Hematopoietic multipotent progenitor cell treated with erythropoietin and hydrocortisone succinate and interleukin-3 and kit ligand, for 6 days (in vitro differentiated cells): ENCODE measurements at places on chromosomes 6 and 20.

DNA sequence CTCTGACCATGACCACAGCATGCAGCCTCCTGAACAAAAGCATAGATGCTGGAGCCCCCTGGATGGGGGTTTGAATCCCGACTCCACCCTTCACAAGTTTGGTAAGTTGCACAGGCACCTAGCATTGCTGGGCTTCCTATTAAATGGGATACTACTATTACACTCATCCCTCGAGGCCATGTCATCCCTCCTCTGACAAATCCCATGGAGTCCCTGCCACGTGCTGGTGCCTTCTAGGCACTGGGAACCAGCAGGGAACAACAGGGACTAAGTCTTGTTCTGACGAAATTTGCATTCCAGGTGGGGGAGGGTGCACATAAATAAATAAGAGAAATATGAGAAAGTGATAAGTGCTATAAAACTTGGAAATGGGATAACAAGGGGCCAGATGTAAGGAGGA, 15.3 kb upstream of the SIRPA start:
- no peak for DNase-seq

- DNase-seq = peak; percentile 74
Measured at GRCh38 chr20:49888212-49889000, 26.9 kb downstream of the SPATA2 start.

- no peak for DNase-seq
Measured at GRCh38 chr6:2861060-2861821, 19.6 kb upstream of the SERPINB1 start.

- peak; percentile 74 for DNase-seq
Measured at GRCh38 chr6:108497883-108498282, 62.8 kb upstream of the FOXO3 start.

DNA sequence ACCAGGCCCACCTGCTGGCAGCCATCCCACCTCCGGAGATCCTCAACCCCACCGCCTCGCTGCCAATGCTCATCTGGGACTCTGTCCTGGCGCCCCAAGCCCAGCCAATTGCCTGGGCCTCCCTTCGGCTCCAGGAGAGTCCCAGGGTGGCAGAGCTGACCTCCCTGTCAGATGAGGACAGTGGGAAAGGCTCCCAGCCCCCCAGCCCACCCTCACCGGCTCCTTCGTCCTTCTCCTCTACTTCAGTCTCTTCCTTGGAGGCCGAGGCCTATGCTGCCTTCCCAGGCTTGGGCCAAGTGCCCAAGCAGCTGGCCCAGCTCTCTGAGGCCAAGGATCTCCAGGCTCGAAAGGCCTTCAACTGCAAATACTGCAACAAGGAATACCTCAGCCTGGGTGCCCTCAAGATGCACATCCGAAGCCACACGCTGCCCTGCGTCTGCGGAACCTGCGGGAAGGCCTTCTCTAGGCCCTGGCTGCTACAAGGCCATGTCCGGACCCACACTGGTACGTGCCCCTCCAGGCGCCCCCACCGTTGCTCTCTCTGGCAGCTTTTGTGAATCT, 1.1 kb downstream of the SNAI1 start:
- DNase-seq = no peak

- no peak for DNase-seq
Measured at GRCh38 chr6:99521633-99522151, 6.5 kb upstream of the USP45 start.

GRCh38 chr6:76381612-76382011, 309.1 kb upstream of the IMPG1 start:
- no peak for DNase-seq

GRCh38 chr6:113888956-113889630, 31.9 kb downstream of the MARCKS start:
- DNase-seq = no peak

DNA sequence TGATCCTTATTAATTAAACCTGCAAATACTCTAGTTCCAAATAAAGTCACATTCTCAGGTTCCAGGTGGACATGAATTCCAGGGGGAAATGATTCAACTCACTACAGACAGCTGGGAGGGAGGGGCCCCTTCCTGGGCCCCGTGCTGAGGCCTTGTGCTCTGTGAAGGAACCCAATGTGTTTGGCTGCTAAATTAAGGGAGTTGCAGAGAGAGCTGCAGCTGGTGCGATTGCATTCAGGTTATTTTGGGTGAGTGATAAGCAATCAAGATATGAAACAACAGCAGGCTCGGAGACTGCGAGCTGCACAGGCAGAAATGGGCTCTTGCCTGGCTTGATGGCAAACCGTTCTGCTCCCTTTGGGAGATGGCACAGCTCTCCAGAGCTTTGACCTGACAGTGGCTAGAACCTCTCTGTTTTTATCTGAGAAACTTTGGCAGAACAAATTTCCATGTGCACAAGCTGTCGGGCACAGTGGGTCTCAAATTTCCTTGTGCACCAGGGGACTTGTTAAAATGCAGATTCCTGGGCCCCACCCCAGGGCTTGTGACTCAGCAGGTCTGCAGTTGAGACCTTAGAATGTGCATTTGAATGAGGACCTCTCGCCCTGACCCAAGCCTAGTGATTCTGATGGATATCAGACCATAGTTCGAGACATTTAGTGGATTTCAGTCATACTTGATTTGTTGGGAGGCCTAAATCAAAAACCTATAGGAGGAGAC, 9.8 kb downstream of the MAPK13 start:
- DNase-seq = peak; percentile 15

GRCh38 chr20:37490663-37491350, 30.2 kb upstream of the NNAT start:
- no peak for DNase-seq

DNA sequence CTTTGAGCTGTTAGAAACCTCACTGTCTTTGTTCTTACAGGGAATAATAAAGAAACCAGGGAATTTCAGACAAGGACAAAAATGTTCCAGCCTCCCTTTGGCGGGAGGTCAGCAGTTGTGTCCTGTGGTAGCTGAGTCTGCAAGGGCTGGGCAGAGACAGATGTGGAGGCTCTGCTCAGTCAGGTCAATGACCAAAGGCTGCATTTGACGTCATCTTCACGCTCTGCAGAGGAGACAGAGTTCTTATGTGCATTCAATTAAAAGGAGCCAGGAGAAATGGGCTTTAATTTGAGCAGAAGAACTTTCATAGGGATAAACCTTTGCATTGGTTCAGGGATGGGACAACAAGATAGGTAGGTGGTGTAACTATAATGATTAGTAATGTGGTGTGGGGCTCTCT, 45.1 kb upstream of the FOXA2 start:
- DNase-seq = no peak

- peak; percentile 25 for DNase-seq
Measured at GRCh38 chr6:106103728-106104109, 17.6 kb downstream of the PRDM1 start.

DNA sequence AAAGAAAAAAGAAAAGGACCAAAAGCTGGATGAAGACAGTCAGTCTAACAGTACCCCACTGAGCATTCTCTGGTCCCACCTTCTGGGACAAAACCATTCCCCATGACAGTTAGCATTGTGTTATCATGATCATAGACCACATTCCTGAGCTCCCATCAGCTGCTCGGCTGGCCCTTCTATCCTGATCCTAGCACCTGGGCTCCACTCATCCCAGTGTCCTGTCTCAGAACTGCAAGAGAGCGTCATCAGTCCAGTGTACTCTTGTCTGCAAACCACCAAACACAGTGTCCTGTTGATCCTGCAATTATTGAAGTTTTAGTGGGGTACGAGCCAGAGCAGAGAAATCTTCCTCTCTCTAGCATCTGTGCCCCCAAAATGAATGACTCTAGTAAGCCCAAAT, 16.0 kb upstream of the TAAR1 start:
- no peak for DNase-seq

DNA sequence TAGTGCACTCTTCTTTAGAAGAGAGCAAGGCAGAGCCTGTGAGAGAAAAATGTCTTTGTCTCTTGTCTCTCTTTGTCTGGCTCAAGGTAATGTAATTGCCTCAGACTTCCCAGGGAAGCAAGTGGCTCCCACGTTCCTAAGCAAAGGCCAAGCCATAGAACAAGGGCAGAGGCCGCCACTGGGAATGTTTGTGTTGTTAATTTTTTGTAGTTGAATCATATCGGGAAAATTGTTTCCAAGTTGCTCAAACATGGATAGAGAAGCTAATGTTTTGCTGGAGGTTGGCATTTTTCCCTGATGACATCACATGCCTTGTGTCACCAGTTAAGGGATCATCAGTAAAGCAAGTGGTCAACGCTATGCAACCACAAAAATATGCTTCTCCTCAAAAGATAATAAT, 211.5 kb upstream of the FOXA2 start:
- DNase-seq = no peak

DNA sequence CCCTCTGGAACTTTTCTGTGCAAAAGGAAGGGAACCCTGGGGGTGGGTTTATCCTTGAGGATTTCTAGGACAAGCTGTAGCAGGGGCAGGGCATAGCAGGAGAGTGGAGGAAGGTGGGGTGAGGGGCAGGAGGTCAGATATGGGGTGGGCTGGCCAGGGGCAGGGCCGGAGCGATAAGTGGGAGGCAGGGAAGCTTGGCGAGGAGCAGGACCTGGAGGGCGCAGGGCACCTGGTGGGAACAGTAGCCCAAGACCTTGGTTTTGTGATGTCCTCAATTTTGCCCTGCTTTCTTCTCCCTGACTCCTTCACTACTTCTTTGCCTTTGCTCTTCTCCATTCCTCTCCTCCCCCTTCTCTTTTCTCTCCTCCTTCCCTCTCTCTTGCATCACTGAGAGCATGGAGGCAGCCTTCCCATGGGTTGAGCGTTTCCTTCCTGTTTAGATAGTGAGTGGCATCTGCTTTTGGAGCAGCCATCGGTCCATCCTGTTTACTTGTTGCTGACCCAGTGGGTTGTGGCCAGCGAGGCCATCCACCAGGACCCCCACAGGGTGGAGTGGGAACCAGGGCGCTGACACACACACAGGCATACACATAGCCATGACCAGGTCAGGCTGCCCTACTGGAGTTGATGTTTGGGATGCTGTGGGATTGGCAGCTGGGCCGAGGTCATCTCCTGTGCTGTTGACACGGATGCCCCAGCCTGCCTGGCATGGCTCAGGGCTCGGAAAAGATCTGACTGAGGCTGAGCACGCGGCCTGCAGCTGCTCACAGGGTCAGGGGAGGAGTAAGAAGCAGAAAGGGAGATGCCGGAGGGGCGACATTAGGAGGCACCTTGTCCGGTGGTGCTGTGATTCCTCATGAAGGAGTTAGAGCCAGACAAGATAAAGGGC, 121.0 kb upstream of the RNF24 start:
- no peak for DNase-seq

DNA sequence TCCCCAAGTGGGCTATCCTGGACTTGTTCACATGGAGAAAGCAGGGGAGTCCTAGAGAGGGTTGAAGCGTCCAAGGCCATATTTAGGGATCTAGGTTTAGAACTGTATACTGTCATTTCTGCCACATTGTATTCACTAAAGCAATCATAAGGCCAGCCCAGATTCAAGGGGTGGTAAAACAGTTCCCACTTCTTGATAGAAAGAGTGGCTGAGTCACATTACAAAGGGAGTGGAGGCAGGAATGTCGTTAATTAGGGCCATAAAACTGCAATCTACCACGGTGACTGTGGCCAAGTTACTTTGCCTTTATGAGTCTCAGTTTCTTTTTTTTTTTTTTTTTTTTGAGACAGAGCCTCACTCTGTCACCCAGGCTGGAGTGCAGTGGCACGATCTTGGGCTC, 7.4 kb upstream of the UBR2 start:
- DNase-seq = no peak

DNA sequence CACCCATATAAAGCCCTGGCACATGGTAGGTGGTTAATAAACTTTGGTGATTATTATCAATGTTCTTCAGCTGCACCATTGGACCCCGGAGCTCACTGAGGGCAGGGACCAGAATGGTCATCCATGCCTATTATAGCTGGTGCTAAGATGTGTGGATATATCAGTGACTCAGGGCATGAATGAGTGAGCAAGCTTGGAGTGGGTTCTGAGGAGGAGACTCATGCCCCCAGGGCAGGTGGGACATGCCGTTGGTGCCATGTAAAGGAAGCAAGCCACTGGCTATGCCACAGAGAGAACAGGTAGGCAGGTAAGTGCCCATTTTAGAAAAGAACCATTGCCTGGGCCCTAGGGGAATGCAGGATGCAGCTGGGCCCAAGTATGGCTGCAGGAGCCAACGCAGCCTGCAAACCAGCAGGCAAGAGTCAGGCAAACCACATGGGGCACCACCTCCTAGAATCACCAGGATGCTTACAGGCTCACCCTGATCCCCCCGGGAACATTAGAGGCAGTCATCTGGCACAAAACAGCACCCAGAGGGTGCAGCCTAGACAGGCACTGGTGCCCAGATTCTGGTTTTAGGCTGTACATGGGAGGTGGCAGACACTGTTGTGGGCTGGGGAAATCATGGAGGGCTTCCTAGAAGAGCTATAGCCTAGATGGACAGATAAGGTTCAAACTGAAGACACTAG, 23.5 kb downstream of the PLAGL2 start:
- DNase-seq = no peak

GRCh38 chr6:7742223-7742785, 16.4 kb downstream of the BMP6 start:
- no peak for DNase-seq

- DNase-seq = no peak
Measured at GRCh38 chr20:51100617-51101016, 77.7 kb upstream of the KCNG1 start.
